ENCODE measurements at places on chromosomes 2 and 18.

- no peak for DNase-seq
Measured at GRCh38 chr2:239146011-239146641, 254.7 kb downstream of the HDAC4 start.

DNA sequence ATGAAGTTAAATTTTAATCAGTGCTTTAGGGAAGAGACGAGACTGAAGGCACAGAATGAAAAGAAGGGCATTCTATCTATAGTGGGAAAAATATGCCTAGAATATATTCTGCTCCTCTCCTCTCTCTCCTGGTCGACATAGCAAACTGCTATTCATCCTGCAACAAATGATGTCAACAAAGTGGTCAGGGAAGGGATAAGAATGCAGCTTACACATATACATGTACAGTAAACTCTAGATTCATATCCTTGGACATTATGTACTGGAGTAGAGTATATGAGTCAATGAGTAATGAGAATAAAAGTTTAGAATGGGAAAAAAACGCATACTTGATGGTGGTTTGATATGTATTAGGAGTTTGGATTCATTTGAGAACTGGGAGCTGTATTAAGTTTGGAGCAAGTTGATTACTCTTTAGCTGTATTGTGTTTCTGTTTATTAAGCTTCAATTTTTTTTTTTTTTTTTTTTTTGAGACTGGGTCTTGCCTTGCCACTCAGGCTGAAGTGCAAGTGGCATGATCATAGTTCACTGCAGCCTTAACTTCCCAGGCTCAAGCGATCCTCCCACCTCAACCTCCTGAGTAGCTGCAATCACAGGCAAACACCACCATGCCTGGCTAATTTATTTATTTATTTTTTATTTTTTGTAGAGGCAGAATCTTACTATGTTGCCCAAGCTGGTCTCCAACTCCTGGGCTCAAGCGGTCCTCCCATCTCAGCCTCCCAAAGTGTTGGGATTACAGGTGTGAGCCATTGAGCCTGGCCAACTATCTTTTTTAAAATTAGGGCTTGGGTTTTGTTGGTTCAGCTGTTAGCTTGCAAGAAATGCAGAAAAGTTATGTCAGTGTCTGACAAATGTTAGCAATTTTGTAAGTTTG, 53.8 kb downstream of the STAT1 start:
- DNase-seq: no peak

DNA sequence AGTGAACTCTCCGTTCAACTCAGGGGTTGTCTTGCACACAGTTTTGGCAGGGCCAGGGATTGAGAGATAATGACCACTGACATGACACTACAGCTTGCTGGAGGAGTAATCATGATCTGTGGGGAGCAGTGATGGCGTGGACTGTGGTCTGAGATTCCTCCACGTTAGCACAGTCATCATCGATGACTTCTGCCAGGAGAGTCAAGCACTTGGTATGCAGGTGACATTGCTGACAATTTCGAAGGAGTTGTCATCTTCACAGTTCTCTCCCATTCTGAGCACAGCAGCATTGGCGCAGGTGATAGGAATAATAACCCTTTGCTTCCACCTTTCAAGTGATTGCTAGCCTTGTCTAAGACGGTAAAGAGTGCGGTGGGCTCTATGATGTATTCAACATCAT, 79.8 kb downstream of the SGPP2 start:
- no peak for DNase-seq

DNA sequence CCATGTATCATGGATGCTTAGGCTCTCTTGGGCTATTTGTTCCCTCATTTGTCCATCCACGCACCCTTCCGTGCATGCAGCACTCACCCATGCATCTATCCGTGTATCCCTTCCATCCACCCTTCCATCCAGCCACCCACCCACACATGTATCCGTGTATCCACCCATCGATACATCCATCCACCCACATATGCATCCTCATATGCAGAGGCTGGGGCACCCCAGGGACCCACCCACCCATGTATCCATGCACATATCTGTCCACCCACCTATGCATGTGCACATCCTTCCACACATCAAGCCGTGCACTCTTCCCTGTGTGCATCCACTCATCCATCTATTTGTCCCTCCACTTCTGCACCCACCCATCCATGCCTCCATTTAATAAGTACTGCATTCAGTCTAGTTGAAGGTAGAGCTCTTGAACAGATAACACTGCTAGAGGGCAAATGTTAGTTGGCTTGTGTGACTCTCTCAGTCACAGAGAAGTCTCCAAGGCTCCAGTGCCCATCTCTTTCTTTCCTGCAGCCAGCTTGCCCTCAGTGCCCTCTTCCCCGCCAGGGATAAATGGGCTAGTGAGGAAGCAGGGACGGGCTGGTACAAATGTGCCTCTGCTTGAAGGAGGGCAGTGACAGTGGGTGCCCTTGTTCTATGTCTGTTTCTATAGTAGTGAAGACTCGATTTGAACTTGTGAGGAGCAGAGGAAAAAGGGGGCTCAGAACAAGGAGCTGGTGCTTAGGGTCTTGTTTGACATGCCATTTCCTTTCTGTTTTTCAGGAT, 61.5 kb downstream of the EMILIN2 start:
- DNase-seq: no peak

- DNase-seq: no peak
Measured at GRCh38 chr2:119263656-119264055, 40.0 kb downstream of the STEAP3 start.

DNA sequence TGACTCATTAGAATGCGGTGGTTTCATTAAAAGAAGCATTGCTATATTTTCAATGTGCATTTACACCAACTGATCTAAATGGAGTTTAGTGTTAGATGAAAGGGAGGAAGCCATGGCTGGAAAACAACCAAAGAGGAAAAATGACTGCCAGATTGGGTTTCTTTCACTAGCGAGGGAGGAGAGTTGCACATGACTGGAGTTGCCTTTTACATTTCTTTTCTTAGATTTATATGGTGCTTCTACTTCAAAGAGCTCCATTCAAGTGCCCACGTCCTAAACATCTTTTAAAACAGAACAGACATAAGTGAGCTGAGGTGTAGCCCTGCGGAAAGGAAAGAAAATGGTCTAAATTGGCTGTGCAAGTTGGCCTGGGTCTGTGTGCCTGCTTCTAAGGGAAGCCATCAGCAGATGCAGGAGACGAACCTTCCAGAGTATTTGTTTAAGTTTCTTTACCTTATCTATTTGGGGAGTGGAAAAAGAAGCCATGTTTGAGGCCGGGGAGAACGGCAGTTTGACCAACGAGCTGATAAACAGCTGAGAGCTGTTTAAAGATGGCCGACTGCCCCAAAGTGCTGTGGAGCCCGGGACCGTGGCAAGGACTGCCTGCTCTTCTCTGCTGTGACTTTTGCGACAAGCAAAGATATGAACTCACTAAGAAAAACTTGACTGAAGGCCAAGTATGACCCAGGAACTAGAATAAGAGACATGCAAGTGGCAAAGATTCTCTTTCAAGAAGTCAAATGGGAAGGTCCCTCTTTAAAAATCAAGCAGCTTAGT, 327.0 kb downstream of the ZNF516 start:
- no peak for DNase-seq

GRCh38 chr2:7132753-7133152, 215.5 kb downstream of the RNF144A start:
- DNase-seq: no peak

- no peak for DNase-seq
Measured at GRCh38 chr2:118565301-118565700, 282.1 kb downstream of the EN1 start.

DNA sequence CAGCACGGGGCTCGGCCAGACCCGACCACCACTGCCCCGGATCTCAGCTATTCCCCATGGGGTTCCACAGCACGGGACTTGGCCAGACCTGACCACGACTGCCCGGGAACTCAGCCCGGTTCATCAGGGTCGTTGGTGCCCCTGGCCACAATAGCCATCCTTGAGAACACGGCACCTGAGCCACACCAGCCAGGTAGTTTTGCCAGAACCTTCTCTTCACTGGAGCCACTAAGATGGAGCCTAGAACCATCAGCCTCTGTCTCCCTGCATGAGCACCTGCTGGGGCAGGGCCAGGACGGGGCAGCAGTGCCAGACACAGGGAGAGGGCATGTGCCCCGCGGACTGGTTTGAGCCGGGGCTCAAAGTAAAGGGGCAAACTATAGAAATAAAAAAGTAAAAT, 11.4 kb upstream of the KCNG2 start:
- DNase-seq: no peak

- no peak for DNase-seq
Measured at GRCh38 chr2:18987592-18988073, 370.8 kb downstream of the OSR1 start.

GRCh38 chr18:55503167-55503820, 84.7 kb downstream of the TCF4 start:
- no peak for DNase-seq

- no peak for DNase-seq
Measured at GRCh38 chr18:25434745-25435144, 82.8 kb upstream of the ZNF521 start.

DNA sequence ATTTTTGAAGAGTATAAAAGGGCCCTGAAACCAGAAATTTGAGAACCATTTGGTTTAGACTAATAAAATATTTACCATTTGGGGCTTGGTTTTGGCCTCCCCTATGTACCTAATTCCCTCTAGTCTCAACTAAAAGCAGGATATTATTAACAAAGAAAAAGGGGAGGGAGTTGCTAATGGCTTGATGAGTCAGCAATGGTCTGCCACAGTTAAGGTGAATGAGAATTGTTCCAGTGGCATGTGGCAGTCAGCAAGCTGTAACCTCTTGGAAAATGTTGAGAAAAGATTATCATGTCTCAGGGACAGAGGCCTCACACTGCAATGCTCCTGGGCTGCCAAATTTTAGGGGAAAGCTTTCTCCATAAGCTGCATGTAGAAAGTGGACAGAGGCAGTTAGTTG, 20.1 kb upstream of the SLC39A10 start:
- no peak for DNase-seq

- no peak for DNase-seq
Measured at GRCh38 chr2:136029149-136029548, 43.7 kb upstream of the DARS1 start.

GRCh38 chr2:222960126-222960525, 91.9 kb upstream of the KCNE4 start:
- no peak for DNase-seq

GRCh38 chr2:206250041-206250897, 24.2 kb upstream of the ZDBF2 start:
- DNase-seq: no peak

DNA sequence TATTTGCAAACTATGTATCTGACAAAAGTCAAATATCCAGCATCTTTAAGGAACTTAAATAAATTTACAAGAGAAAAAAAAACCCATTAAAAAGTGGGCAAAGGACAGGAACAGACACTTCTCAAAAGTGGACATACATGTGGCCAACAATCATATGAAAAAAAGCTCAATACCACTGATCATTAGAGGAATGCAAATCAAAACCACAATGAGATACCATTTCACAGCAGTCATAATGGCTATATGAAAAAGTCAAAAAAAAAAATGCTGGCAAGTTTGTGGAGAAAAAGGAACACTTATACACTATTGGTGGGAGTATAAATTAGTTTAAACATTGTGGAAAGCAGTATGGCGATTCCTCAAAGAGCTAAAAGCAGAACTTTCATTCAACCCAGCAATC, 130.3 kb upstream of the LHCGR start:
- DNase-seq: no peak

- no peak for DNase-seq
Measured at GRCh38 chr18:68417166-68417799, 297.6 kb downstream of the TMX3 start.

DNA sequence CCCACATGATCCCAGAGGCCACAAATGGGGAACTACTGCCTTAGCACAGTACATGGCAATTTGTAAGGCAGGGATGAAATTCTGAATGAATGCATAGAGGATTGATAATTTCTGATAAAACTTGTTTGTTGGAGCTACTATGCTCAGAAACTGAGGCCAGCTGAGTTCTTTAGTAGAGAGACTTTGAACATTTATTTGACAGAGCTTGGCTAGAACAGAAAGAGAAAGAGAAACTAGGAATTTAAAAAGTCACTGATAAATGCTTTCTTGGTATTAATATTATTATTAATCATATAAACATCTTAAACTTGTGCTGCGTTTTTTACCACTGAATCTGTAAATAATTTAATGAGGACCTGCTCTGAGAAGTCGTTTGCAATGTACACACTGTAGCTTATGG, 923.7 kb upstream of the CNTNAP5 start:
- DNase-seq: no peak

- DNase-seq: no peak
Measured at GRCh38 chr2:229454934-229455631, 184.0 kb upstream of the PID1 start.

- DNase-seq: no peak
Measured at GRCh38 chr2:69983392-69983966, 22.0 kb upstream of the ASPRV1 start.

DNA sequence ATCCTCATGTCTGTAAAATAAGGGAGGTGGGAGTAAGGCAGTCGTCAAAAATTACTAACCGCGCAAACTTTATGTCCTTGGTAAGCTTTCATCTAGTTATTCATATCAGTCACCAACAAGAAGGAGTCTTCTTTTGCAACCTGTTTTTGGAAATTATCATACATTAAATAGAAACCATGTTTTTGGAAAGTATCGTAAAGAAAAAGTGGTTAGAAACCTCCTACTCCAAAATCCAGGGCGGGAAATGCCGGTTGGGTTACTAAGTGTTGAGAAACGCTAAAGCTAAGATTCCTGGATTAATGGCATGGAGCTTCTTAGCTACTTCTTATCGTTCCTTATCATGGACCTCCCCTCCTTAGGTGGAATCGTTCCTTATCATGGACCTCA, 778 bp downstream of the BBS5 start:
- DNase-seq: no peak
